Stimulated activated CD8-positive, alpha-beta memory T cell treated with anti-CD3 and anti-CD28 coated beads, Interleukin-2, amount 100 ng/mL, for 1 hour (primary cell): ENCODE measurements at places on chromosomes 16 and 17.

GRCh38 chr17:7889166-7889955, 772 bp downstream of the CHD3 start:
- DNase-seq, result no peak

GRCh38 chr17:78708510-78708973, 73.5 kb downstream of the CYTH1 start:
- peak; percentile 29 for DNase-seq

- DNase-seq, result no peak
These were observed 257.3 kb downstream of the CA10 start for GRCh38 chr17:51901242-51901641.

GRCh38 chr16:1487395-1488053, 1.2 kb downstream of the PTX4 start:
- no peak for DNase-seq

DNA sequence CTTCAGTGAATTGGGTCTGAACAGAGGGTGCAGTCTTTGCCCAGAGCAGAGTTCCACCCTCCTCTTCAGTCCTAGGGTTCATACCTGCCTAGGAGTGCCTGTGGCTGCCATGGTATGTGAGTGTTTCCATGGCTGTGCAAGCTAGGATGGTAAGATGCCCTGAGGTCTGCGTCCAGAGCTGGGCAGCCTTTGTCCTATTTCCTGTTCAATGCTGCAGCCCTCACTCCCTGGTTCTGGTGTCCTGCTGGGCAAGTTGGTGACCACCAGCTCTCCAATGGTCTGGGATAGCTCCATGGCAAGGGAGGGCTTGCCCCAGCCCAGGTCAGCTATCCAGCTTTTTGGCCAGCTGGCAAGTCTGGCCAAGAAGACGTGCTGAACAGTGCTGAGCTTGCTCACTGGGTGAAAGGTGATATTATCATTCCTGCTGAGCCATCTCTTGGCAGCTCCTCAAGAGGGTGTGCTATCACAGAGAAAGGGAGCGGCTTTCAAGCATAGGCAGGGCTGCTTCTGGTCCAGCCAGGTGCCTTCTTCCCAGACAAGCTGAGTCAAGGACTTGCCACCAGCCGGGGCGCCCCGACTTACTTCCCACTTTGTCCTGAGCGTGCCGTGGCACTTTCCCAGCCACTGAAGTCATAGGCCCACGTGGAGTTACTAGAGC, 13.0 kb upstream of the NFATC3 start:
- DNase-seq, result no peak

- DNase-seq, result no peak
These were observed 27.0 kb upstream of the MPRIP start for GRCh38 chr17:17015230-17015629.

GRCh38 chr16:1379304-1380076, 27.8 kb downstream of the GNPTG start:
- peak; percentile 53 for DNase-seq

GRCh38 chr16:48452991-48453760, 68.0 kb upstream of the SIAH1 start:
- DNase-seq, result no peak

DNA sequence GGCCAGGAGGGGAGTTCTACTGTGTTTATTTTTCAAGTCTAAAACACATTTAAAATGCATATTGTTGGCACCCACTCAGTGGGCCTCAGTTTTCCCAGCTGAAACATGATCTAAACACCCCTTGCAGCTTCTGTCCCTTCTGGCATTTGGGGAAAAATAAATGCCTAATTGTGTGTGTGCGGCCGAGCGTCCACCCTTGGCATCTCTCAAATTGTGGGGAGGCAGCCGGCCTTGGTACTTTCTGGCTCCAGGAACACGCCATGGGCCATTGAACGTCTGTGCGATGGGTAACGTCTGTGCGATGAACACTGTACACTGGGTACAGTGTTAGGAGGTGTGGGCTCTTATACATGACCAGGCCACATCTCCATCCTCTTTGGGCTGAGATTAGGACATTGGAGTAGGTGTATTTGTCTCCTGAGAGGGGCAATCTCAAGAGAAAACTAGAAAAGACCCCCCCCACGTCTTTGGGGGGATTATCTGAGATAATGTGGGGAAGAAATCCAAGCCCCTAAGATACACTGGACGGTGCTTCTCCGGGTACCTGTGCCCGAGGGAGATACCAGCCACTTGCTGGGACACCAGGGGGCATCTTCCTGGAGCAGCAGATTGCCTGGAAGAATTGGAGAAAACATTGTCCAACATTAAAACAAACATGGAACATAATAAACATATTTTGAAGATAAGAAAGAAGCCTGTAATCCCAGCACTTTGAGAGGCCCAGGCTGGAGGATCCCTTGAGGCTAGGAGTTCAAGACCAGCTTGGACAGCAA, 54.9 kb downstream of the RAB11FIP4 start:
- no peak for DNase-seq

- no peak for DNase-seq
These were observed 26.1 kb upstream of the COG7 start for GRCh38 chr16:23479138-23479537.

GRCh38 chr16:50292566-50292948, 26.2 kb downstream of the ADCY7 start:
- no peak for DNase-seq

- DNase-seq, result no peak
These were observed 29.0 kb downstream of the RNF213 start for GRCh38 chr17:80289616-80290015.

GRCh38 chr16:19174478-19174877, 6.4 kb downstream of the SYT17 start:
- DNase-seq, result no peak

- DNase-seq, result no peak
These were observed 852 bp downstream of the MARVELD3 start for GRCh38 chr16:71626858-71627213.

- DNase-seq, result no peak
These were observed 1.5 kb downstream of the SLC35G3 start for GRCh38 chr17:35192708-35193107.

DNA sequence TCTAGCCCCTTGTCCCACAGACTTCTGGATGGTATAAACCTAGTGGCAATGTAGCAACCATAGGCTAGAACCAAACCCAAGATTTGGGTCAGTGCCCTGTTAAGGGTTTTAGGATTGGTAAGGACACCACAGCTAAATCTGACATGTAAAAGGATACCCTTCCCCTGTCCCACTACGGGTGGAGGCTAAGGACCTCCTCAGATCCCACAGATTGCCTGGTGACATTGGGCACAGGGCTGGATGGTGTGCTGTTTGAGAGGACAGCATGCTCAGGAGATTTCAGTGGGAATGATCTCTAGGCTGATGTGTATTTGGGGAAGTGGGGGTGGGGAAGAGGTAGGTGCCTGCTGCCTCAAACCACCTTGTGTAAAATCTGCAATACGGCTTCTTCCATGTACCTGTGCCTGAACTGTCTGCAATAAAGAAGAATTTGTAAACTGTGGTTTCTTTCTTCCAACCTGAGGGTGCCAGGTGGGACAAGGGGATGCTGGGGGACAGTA, 671 bp upstream of the EDC4 start:
- no peak for DNase-seq

DNA sequence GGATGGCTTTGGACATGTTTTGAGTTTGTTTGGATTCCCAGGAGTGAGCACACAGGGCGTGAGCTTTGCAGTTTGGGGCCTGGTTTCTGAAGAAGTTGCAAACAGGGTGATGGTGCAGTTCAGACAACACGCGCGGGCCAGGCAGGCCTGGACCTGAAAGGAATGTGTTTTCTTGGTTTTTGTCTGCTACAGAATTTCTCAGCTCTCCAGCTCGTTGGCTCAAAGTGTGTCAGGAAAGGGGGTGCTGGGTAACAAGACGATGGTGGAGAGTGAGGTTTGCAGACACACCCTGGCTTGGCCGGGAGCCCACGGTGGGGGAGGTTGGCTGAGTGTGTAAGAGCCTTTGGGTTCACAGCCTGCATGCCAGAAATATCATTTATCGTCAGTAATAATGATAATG, 82.3 kb downstream of the CMIP start:
- no peak for DNase-seq

DNA sequence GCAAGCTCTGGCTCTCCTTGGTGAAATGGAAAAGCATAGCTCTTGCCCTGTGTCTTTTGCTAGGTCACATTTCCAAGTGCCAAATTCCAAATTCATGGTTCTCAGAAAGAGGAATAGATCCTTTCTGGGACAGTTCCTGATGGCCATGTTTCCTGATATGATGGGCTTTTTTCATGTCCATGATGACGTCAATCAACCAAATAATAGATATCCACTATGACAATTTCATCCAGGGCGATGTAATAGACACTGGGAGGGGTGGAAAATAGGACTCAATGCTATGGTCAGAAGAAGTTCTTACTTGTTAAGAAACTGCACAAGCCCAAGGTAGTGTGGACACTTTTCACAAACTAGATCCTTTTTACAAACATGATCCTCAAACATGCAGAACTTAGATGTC, 549 bp upstream of the KRT33A start:
- no peak for DNase-seq

GRCh38 chr17:72661945-72662826, 430.3 kb downstream of the SLC39A11 start:
- no peak for DNase-seq
